Pulmonary artery endothelial cell (primary cell): ENCODE measurements at places on chromosomes 3 and 15. TPM values are rescaled to one million over a fixed set of nuclear protein-coding genes. Genes with fewer than 3 reads are reported as not detected.

Gene RETNLB
- total RNA-seq, result not detected in 2 replicates

Gene CASR
- not detected in 2 replicates for total RNA-seq

Gene FBN1
- total RNA-seq, result 70.3 and 119 TPM in 2 replicates

Gene DNASE1L3
- 0.07 and 0.20 TPM in 2 replicates for total RNA-seq

Gene UNC45A
- total RNA-seq, result 129 and 143 TPM in 2 replicates

Gene DPPA2
- not detected in 2 replicates for total RNA-seq

Gene OCA2
- not detected in 2 replicates for total RNA-seq

Gene SECISBP2L
- 20.7 and 32.1 TPM in 2 replicates for total RNA-seq

DNA sequence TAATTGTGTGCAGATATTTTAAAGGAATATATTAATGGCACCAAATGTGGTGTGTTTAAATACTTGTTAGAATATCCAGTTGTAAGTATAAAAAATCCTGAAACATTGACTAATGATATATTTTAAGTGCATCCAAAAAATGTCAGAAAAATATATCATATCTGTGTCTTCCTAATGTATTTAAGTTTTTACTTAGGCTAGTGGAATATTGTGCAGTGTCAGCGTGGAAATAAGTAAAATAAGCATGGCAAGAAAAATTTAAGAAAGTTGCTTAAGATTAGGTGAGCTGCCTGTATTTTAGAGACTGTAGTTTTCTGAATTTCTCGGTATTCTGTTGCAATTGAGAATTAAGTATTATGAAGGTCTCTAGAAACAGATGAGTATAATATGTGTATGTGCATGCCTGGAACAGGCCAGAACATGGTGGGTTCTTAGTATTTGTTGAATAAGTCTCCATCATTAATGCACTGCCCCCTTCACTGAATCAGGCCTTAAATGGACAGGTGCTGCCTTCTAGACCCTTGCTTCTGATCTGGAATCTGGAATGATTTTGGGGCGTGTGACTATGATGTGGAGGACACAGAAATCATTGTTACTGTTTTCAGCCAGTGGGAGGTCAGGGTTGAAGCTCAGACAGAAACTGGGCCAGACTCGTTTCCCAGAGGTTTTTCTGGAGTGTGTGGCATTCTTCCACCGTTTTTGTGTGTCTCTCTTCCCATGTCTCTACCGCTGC lies 86.1 kb downstream of the TRAK1 start:
- DNase-seq, result no peak

- DNase-seq, result no peak
Observed at GRCh38 chr3:127914584-127914983, 448 bp upstream of the KBTBD12 start.

- DNase-seq, result no peak
Observed at GRCh38 chr15:99954361-99955180, 221.3 kb upstream of the LYSMD4 start.

- DNase-seq, result no peak
Observed at GRCh38 chr3:72097053-72097452, 312.1 kb upstream of the PROK2 start.

DNA sequence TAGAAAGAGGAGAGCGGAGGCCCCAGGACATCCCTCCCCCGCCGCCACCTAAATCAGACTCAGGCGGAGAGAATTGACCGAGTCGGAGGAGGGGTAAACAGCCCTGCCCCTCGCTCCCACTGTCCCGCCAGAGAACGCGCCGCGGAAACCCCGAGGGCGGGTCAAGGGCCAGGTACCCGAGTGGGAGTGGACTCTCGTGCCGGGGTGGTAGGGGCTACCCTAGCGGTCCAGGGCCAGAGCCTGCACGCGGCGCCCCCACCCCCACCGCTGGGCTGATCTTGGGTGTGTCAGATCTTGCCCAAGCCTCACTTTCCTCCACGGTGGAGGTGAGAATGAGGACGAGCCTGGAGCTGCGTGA lies 19.0 kb downstream of the SPATA12 start:
- DNase-seq, result no peak

- no peak for DNase-seq
Observed at GRCh38 chr3:140244893-140245292, 309.9 kb downstream of the CLSTN2 start.

DNA sequence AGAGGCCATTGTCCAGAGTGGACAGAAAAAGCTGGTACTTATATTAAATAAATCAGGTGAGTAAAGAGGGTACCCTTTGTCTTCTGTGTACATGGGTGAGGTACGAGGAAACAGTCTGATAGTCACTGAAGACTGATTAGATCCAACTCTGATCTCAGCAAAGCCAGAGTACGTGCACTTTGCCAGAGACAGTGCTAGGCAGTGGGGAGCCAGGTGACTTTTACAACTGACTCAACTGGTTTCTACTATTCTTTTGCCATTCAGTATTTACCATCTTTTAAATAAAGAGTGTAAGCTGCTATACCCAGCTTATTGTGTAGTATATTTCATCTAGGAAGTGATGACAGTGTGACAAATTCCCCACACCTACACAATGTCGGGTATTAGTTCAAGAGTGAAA lies 3.3 kb downstream of the GNL3 start:
- no peak for DNase-seq

GRCh38 chr3:148158210-148158609 lies 539.5 kb upstream of the AGTR1 start:
- DNase-seq, result peak; percentile 49

DNA sequence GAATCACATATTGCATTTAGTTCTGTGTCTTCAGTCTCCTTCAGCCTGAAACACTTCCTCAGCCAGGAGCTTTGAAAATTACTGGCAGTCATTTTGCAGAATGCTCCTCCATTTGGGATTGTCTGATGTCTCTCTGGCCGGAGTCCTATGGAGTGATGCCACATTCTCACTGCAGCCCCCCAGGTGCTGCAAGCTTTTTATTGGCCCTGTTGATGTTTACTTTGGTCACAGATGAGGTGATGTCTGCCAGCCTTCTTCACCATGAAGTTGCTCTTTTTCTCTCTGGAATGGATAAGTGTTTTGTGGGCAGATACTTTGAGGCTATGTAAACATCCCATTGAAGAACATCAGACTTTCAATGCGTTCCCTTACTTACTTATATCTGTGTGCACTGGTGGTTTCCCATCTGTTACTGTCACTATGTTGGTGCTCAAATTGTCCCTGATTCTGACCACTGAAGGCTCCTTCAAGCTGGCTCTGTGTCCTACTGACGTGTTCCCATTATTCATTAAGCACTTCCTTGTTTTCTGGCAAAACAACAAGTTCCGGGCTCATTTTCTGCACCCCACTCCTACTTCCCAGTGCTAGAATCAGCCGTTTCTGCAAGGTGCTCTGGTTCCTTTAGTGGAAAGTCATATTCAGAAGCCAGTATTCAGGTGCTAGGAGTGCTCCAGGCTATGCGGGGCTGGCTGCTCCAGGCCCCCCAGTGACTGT lies 1.4 kb upstream of the CLEC3B start:
- no peak for DNase-seq

- peak; percentile 66 for DNase-seq
Observed at GRCh38 chr3:30162579-30162978, 443.8 kb upstream of the TGFBR2 start.

GRCh38 chr3:73203633-73204032 lies 142.2 kb downstream of the EBLN2 start:
- no peak for DNase-seq

DNA sequence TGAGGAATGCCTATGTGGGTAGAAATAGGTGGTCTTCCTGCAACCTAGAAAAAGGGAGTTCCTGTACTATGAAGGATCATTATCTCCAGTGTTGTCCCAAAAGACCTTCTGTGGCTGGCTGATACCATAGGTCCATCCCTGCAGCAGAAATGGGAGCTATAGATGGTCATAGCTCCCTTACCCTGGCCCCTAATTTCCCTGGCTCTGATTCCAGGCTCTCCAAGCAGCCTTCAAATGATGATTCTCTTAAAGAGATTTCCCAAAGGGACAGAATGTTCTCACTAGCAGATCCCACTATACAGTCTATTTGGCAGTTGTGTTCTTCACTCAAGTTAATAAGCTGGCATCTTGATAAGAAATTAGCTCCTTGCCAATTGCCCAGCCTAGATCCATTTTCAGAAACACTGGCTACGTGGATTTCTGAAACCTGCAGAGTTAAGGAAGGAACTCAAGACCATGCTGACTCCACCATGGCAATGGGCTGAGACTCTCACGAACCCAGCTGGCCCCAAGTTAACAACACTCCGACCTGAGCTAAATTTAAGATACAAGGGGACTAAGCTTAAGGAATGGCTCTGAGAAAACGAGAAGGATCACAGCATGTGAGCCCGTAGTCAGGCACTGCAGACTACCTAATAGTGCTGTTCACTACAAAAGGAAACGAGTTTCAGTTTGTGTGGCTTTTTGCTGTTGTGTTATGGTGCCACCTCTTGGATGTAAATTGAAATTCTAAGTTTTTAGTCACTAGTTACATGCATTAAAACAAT lies 11.4 kb downstream of the C15orf40 start:
- no peak for DNase-seq

GRCh38 chr15:48112242-48112641 lies 8.5 kb upstream of the SLC24A5 start:
- no peak for DNase-seq

GRCh38 chr3:67468511-67468910 lies 185.9 kb downstream of the SUCLG2 start:
- no peak for DNase-seq

GRCh38 chr15:41161736-41162135 lies 45.7 kb upstream of the INO80 start:
- DNase-seq, result no peak

DNA sequence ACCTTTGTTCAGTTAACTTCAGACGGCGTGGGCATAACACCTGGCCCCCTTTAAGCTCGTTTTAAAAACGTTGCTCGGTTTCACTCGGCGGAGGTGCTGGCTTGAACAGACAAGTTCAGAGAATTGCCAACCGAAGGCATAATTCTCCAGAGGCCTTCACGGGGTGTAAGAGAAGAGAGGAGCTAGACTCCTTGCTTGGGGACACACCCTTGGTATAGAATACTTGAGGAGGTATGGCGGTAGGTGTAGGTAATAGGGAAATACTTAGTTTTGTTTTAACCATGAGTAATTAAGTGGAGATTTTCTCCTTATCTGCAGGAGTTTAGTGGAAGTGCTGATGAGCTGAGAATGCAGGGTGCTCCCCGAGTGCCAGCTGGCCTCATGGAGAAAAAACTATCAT lies 921 bp downstream of the FBXL2 start:
- DNase-seq, result no peak

- DNase-seq, result no peak
Observed at GRCh38 chr3:117297065-117297464, 587.5 kb downstream of the TUSC7 start.

DNA sequence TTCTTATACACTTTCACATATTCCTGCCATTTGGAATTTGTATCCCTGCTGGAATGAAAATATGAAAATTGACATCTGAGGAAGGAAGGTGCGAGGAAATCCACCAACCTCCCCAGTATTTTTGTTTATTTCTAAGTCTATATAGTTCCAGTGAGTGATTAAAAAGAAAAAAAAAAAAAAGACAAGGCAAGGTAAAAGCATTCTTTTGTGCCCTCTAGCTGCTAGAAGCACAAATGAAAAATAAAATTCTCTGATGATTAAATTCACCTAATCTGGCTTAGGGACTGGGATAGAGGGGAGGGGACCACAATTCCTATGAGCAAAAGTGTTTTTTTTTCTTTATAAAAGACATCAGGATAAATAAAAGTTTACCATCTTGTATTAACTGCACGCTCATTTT lies 370.9 kb downstream of the NR2F2 start:
- DNase-seq, result no peak

DNA sequence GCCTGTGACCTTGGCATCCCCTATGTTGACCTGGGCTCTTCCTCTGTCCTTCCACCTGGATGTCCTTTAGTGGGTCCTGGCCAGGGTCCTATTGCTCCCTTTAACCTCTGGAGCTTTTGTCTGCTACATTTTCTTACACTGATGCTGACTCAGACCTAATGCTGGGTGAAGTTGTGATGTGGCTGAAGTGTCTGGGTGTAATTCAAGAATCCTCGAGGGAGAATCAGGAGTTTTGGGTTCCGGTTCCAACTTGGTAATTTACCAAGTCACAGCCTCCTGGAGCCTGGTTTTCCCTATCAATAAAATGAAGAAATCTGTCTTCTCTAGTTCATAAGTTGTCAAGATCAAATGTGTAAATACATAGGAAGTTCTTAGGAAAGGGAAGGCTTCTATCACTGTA lies 25.6 kb downstream of the CEP19 start:
- no peak for DNase-seq

GRCh38 chr3:53287131-53287629 lies 31.4 kb upstream of the TKT start:
- DNase-seq, result no peak

- DNase-seq, result no peak
Observed at GRCh38 chr3:151891721-151892120, 18.3 kb downstream of the SUCNR1 start.

GRCh38 chr15:57118013-57118799 lies 199.8 kb downstream of the TCF12 start:
- peak; percentile 32 for DNase-seq

DNA sequence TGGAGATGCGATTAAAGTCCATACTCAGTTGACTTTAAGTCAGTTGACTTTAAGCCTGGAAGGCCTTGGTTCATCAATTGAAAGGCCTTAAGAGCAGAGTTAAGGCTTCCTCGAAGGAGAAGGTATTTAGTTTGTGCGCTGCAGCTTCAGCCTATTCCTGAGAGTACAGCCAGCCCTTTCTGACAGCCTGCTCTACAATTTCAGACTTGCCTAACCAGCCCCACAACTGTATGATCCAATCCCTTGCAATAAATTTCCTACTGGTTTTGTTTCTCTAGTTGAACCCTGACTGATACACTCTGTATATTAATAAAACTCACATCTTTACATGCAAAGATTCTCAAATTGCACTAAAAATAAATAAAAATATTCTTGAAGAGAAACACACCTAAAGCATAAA lies 66.1 kb upstream of the RORA start:
- no peak for DNase-seq

DNA sequence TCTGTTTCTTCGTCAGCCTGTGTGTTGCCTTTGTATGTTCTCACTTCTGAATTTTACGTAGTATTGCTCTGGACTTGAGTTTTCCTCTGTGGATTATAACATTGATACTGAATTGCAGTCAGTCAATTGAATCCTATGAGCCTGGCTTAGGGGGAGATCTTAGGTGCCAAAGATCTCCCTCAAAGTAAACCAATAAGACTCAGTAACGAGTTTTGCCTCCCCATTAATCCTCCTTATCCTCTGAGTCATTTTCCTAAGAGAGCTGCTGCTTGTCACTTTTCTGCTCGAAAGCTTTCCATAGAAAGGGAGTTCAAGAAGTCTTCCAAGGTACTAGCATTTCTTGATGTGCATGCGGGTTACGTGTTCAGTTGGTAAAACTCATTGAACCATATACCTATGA lies 126.4 kb downstream of the CHDH start:
- no peak for DNase-seq

DNA sequence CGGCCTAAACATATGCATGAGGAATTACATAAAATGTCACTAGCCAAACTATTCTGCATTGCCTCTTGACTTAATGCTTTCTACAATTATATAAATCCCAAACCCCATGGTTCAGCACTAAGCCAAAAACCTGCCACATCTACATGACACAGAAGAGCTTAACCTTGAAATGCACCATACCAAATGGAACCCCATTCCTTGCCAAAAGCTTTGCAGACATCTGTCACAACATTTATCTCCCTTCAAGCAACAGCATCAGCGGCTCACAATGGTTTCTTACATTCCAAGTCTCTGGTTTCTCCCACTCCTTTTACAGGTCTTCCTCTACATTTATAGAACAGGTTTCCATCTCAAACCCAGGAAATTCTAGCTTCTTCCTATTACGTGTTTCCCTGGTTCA lies 58.4 kb upstream of the GYG1 start:
- DNase-seq, result no peak
